ENCODE measurements at places on chromosomes 11 and 22. TPM values are rescaled to one million over a fixed set of nuclear protein-coding genes. Genes with fewer than 3 reads are reported as not detected.

Gene NAT10
- polyA plus RNA-seq, result 40.1 TPM

Gene MMP3
- not detected for polyA plus RNA-seq

- no peak overlapping the region for H3K27ac ChIP-seq
- H3K27me3 ChIP-seq, result no peaks in the 10 kb centered on the region
- H3K4me3 ChIP-seq, result no peak overlapping the region
- H3K36me3 ChIP-seq, result peaks cover 15% of the 10 kb centered on the region
- DNase-seq, result no peak
- no peaks in the 10 kb centered on the region for H3K4me1 ChIP-seq
Measured at GRCh38 chr11:88295028-88295427, 42.5 kb downstream of the CTSC start.

- H3K4me3 ChIP-seq, result no peak overlapping the region
- peaks cover 13% of the 10 kb centered on the region for H3K4me1 ChIP-seq
- no peak for DNase-seq
- H3K27ac ChIP-seq, result no peak overlapping the region
- no peaks in the 10 kb centered on the region for H3K27me3 ChIP-seq
- no peaks in the 10 kb centered on the region for H3K36me3 ChIP-seq
Measured at GRCh38 chr11:66882561-66883015, 25.7 kb downstream of the LRFN4 start.

DNA sequence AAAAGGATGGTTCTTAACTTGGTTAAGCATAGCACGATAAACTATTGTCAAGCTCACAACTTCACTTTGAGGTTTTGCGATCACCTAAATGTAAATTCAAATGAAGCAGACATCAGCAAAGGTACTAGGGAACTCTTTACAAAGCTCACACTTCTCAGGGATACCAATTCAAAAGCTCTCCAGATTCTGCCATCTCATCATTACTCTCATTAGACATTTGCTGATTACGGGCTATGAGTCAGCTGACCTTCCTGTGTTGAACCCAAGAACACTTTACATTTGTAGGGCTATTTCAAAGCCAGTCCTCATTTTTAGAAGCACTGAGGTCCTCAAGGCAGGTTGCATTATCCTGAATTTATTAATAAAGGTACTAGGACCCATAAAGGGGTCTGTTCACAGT lies 28.4 kb upstream of the IZUMO1R start:
- no peaks in the 10 kb centered on the region for H3K4me1 ChIP-seq
- H3K27me3 ChIP-seq, result no peaks in the 10 kb centered on the region
- no peak overlapping the region for H3K4me3 ChIP-seq
- H3K36me3 ChIP-seq, result no peaks in the 10 kb centered on the region
- no peak overlapping the region for H3K27ac ChIP-seq

DNA sequence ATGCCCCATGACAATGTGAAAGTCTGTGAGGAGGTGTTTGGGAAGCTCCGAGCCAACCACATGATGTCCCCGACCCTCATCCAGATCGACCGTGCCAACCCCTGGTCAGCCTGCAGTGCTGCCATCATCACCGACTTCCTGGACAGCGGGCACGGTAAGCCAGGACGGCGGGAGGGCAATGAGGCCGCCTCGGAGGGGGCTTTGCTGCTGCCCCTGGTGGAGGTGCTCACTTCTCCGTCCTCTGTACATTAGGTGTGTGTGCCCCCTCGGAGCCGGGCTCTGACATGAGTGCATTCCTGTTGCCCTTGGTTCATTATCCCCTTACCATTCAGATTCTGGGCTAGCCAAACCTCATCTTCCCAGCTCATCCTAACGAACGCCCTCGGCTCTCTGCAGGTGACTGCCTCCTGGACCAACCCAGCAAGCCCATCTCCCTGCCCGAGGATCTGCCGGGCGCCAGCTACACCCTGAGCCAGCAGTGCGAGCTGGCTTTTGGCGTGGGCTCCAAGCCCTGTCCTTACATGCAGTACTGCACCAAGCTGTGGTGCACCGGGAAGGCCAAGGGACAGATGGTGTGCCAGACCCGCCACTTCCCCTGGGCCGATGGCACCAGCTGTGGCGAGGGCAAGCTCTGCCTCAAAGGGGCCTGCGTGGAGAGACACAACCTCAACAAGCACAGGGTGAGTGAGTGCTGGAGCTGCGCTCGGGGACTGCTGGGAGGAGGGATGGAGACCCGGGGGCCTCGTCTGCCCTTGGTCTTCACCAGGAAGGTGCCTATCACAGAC lies 13.8 kb downstream of the ADAMTS15 start:
- no peaks in the 10 kb centered on the region for H3K4me1 ChIP-seq
- H3K27me3 ChIP-seq, result no peaks in the 10 kb centered on the region
- H3K4me3 ChIP-seq, result no peak overlapping the region
- no peaks in the 10 kb centered on the region for H3K36me3 ChIP-seq
- no peak for DNase-seq

DNA sequence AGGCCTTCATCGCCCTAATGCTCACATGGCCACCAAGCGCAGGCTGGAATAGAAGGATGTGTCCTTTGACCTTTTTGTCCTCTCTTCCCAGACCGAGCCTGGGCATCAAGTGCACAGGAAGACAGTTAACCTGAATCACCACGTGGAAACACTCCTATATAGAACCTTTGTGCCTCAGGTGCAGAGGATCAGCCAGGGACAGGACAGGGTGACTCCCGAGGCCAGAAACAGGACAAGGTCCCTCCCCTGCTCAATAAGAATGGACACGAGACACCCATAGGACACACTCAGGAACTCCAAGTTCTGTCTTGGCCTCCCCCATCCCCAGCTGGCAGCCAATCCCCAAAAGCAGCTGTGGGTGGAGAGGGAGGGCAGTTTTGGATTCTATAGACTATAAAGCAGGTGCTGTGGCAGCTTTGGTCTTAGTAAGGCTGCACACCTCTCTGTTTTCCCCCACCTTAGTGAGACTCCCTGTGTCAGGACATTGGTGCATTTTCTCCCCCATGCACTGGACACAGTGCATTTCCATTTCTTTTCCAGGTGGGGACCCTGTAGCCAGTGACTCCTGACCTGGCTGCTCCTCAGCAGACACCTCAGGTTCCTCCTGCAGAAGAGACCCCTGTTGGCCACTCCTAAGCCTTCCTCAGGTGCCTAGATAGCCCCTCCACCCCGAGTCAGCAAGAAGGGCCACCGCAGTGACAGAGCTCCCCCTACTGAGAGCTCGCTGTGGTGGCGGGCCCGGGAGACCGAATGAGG lies 43.6 kb upstream of the POU2AF1 start:
- DNase-seq, result no peak
- no peak overlapping the region for H3K27ac ChIP-seq
- no peaks in the 10 kb centered on the region for H3K36me3 ChIP-seq
- no peaks in the 10 kb centered on the region for H3K27me3 ChIP-seq

- H3K4me1 ChIP-seq, result no peaks in the 10 kb centered on the region
Measured at GRCh38 chr22:35024364-35024692, 41.6 kb upstream of the ISX start.

Measured in CD8-positive, alpha-beta memory T cell (primary cell).